ENCODE measurements at places on chromosomes 5 and 9.

DNA sequence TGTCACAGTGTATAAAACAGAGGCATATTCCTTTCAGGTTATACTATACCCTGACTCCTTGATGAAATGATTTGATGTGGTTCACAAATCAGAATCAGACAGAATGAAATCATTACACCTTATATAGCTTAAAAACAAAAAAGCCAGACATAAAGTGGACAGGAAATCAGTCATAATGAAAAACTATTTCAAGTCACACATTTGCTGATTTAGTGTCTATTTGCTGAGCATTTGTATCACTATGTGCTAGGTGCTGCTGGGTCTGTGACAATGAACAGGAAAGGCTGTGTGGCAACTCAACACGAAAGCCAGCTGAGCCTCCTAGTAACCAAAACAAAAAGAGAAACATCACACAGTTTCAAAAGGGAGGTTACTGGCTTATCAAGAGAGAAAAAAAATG is 194.0 kb downstream of the EFNA5 start:
- no peak for DNase-seq

DNA sequence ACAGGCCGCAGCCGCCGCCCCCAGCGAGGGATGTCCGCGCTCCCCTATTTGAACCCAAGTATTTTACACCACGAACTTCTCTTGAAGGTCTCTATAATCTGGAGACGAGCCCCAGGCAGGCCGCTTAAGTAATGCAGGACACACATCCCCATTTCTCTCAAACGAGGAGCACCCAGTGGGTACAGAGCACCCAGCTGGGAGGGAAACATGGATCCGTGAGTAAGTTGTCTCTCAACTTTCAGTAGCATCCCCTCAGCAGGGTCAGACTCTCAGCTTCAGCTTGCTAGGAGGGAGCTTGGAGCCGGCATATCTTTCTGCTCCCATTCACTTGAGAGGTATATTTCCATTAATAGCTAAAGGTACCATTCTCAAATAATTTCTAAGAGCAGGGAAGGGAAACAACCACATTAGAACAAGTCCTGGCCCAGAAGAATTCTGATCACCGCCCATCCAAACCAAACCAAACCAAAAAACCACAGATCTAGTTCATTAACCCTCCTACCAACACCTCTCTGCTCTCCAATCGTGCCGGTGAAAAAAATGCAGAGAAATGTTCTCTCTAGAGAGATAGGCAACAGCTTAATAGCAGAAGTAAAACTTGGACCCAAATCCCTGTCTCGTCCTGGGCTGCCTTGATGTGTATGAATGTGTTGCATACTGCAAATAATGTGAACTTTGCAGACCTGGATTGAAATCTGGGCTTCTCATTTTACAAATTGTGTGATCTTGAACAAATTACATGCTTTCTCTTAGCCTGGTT is 910 bp downstream of the TDRD7 start:
- DNase-seq: no peak

DNA sequence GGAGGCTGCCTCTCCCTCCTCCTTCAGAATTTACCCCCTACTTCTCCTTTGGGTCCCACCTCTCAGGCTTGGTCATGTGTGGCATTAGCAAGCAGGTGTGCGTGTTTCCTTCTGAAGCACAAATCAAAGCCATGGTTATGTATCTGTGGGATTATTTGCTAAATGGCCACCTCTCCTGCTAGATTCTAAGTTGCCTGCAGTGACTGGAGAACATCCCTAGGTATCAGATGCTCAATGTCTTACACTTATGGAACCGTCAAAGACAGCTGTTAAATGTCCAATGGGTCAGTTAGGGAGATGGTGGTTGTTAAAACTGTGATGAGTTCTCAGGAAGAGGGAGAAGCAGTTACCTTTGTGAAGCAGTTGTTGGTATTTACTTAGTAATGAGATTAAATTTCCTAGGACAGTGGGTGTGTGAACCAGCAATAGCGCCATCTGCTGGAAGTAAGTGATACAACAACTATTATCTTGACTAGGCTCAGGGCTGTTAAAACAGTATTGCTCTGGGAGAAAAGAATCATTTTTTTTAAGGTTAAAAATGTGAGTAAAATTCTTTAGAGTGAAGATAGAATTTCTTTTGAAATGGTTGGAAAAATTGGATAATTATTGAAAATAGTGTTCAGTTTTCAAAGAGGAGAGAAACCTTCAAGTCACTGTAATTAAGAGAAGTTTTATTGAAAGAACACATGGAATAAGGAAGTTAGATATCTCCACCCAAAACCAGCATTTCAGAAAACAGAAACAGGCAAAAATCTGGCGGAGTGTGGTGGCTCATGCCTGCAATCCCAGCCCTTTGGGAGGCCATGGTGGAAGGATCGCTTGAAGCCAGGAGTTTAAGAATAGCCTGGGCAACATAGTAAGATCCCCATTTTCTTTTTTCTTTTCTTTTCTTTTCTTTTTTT is 71.3 kb downstream of the TMC1 start:
- DNase-seq: no peak

GRCh38 chr5:153896117-153896516 is 142.6 kb downstream of the FAM114A2 start:
- no peak for DNase-seq

GRCh38 chr9:95229230-95229915 is 88.1 kb downstream of the FANCC start:
- no peak for DNase-seq
